ENCODE measurements at places on chromosomes 3 and 15.

DNA sequence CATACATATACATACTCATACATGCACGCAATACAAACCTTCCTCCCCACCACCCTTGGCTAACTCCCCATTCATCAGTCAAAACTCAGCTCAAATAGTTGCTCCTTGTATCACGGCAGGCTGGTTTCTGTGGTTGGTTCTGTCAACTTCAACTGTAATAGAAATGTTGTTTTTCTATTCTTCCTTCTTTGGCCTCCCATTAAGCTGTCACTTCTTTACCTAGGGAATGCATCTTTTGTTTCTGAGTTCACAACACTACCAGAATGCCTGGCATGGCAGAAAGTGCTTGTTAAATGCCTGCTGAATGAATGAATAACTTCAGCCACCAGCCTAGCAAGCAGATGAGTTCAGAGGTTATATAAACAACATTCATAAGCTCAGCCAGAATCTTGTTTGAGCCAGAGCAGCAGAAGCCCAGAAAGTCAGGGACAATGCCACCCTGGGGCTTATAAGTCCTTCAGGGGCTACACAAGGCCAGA, 63.1 kb downstream of the B3GALNT1 start:
- no peak for DNase-seq

- no peak for DNase-seq
These were observed 4.0 kb downstream of the GCSAM start for GRCh38 chr3:112128843-112129727.

GRCh38 chr3:23826382-23827064, 20.8 kb downstream of the UBE2E1 start:
- DNase-seq, result peak; percentile 24

DNA sequence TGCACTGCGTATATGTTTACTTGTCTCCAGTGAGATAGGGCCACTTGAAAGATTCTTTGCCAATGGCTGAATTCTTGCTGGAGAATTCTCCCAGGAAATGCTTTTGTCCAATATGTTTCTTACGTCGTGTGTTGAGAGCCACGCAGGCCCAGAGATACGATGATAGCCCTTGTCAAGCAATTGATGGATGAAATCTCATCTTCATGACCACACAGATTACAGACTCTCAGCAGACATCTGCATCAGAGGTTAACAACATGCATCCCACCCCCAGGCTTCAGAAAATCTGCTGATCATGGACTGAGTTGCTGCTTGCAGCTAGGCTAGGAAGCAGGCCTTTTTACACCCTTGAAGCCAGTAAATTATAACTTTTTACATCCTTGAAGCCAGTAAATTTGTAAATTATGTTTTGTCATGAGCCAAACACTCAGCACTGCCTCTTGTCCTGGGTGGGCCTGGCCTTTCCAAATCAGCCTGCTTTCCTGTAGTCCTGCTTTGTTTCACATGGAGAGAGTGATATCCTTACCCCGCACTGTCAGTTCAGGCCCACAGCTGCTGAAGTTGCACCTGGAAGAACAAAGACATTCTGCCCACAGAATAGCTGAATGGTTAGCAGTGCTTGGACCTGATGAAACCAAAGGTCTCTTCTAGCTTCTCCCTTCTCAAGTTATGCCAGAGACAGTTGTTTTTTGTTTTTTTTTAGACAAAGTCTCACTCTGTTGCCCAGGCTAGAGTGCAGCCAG, 84.4 kb downstream of the GPR156 start:
- DNase-seq, result no peak

DNA sequence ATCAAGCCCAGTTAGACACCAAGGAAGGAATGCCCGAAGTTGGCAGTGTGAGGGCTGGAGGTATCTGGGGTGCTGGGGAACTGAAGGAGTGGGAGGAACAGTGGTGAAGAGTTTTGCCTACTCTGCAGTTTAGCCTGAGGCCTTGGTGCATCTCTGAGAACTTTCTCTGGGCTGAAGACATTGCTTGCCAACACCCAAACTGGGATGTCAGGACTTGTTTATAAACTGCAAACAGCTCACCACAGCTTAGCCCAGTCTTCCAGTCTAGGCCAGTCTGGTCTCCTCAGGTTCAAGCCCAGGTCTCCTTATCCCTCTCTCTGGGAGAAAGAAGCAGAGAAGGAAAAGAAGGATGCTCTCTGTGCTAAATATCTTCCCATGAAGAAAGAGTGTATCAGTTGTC, 68.0 kb upstream of the BOC start:
- DNase-seq, result no peak

DNA sequence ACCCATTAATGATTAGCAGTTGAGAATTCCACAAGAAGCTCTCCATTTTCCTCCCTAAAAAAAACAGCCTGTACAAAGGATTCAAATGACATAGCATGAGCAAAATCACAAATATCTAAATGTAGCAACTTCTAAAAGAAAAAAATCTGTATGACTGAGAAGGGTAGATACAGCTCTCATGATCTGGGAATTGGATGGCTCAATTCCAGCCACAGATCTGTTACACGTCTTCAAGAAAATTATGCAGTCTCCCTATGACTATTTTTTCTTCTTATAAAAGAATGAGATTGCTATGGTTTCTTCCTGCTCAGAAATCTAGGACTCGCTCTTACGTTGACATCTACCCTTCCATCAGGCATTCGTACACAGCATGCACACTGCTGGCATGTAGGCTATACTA, 71.5 kb downstream of the PLCH1 start:
- no peak for DNase-seq

DNA sequence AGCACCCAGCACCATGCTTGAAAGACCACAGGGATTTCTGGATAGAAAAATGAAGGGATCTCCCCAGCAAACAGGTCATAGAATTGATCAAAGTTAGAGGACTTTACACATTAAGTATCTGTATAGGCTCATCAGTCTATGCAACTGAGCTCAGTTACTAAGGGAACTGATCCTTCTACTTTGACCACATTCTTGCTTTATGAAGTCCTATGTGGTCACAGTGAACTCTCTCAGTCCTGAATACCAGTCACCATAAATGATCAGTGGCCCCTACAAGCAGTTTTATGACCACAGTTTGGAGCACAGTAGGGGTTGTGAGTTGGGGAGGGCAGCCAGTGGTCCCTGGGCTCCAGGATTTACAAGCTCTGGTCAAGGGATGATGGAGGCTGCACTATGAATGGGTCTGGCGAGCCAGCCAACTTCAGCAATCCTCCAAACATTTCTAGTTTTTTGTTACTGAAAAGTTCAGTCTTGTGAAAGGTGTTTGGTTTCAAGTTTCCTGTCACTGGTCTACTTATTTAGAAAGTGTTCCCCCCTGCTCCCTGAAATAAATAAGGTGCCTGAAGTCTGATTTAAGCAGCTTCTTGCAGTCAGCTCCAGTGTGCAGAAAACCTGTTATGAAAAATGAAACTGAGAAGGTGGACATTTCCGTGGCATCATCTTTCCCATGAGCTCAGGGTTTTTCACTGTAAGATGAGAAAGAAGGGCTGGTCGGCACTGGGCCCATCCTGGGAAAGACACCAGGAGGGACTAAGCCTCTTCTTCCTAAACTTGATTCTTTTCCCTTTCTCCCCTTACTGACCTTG, 75.5 kb downstream of the DAPK2 start:
- DNase-seq, result no peak

- no peak for DNase-seq
These were observed 31.4 kb downstream of the STARD5 start for GRCh38 chr15:81292523-81293001.

DNA sequence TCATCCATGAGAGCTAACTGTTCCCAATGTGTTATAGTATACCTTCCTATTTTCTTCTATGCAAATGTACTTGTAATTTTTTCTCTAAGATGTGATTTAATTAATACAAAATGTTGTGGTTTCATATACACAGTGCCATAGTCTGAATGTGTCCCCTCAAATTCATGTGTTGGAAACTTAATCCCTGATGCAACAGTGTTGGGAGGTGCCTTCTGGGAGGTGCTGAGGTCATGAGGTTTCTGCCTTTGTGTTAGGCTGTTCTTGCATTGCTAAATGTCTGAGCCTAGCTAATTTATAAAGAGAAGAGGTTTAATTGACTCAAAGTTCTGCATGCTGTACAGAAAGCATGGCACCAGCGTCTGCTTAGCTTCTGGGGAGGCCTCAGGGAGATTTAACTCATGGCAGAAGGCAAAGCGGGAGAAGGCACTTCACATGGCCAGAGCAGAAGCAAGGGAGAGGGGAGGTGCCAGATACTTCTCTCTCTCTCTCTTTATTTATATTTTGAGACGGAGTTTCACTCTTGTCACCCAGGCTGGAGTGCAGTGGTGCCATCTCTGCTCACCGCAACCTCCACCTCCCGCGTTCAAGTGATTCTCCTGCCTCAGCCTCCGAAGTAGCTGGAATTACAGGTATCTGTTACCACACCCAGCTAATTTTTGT, 34.7 kb upstream of the BNIP2 start:
- no peak for DNase-seq

DNA sequence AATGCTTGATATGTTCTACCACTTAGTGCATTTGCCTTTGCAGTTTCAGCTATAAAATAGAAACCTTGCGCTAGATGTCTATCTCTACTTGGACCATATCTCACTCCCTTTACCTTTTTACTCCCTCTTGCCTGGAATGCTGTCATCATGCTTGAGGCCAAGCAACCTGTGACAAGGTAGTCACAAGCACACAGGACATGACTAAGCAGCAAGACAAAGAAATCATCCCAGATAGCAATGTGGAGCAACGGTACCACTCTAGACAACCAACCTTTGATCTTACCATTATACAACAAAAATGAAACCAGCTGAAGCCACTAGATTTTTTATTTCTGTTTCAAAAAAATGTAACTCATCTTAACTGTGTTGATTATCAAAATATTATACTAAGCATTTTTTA, 50.5 kb upstream of the SPSB4 start:
- DNase-seq, result no peak

- DNase-seq, result no peak
These were observed 4.7 kb upstream of the KPNA4 start for GRCh38 chr3:160569894-160570652.

GRCh38 chr15:75928680-75929608, 25.3 kb downstream of the FBXO22 start:
- peak; percentile 33 for DNase-seq

DNA sequence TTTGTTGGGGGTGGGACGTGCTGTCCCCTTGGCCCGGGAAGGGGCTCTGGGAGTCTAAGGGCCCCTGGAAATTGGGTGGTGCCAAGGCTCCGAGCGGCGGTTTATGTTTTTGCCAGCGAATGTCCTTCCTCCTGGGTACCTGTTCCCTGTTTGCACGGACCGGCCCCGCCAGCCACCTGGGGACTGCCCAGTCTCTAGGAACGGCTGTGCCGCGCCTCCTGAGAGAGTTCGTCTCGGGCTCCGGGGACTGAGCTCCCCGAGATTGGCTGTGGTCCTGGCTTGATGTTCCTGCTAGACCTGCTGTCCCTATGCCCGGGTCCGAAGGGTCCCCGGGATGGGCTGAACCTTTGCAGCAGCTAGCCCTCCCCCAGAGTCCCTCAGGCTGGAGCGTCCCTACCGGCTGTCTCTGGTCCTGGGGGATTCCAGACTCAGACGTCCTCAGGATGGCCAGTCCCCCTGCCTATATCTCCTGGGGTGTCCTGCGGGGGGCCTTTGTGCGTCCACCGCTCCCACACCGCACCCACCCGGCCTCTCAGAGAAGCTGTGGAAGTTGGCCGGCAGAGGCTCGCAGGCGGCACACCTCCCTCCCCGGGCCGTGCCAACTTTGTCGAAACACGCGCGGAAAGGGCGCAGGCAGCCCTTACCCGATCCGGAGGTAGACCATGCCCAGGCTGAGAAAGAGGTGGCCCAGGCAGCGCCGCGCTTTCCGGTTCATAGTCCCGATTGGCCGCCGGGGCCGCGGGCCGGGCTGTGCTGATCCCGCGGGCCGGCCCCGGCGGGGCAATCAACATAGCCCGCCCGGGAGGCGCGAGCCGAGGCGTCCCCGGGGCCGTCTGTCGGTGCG, 547 bp downstream of the WNT7A start:
- no peak for DNase-seq

GRCh38 chr3:150733373-150733935, 29.5 kb downstream of the SIAH2 start:
- peak; percentile 91 for DNase-seq

DNA sequence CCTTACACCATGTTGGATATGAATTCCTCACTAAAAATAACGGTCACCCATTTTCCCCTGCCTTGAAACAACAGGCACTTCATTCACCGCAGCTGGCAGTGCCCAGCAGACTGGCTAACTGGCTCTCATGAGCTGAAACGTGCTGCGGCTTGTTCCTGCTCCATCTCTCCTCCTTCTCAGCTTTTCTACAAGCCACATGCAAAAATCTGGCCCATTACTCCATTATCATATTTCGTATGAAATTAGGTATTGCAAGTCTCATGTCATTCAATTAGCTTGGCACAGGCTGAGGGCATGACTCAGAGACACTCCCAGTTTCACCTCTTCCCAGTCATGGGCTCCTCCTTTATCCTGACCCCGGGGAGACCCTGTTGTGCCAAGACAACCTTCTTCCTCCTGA, 60.0 kb downstream of the MAGEF1 start:
- no peak for DNase-seq

DNA sequence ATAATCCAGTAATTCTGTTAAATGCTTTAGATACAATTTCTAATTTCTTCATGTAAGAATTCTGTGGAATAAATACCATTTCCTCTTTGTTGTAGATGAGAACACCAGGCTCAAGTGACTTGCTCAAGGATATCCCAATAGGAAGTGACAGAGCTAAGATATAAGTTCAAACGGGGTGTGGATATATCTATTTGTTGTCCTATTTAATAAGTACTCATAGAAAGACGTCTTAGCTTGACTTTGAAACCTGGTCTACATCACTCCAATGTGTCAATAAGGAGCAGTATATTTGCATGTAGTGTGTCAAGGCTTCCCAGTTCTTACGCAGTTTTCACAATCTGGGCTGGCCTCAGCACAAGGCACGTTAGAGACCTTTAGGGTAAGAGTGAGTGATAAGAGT, 4.7 kb upstream of the GCSAM start:
- no peak for DNase-seq

GRCh38 chr15:50190166-50190570, 8.2 kb downstream of the SLC27A2 start:
- no peak for DNase-seq

GRCh38 chr3:98713984-98714383, 49.2 kb upstream of the ST3GAL6 start:
- DNase-seq, result no peak

DNA sequence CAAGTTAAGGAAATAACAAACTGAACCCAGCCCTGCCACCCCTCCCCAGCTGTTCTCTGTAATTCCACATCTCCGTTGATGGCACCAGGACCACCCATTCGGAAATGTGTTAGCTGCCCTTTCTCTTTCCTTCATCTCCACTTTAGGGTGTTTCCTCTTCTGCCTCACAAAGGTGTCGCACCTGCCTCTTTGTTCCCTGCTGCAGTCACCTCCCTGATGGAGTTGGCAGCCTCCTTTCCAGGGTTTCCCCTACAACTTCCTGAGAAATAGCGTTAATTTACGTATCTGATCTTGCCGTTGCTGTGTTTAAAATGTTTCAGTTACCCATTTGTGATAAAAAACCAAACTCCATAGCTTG, 57.3 kb downstream of the GPR171 start:
- DNase-seq, result no peak

- no peak for DNase-seq
These were observed 5.7 kb downstream of the PCCB start for GRCh38 chr3:136255672-136256406.

All from hematopoietic multipotent progenitor cell treated with erythropoietin and hydrocortisone succinate and interleukin-3 and kit ligand, for 17 days (in vitro differentiated cells).